ENCODE measurements at places on chromosomes 16 and 17.

DNA sequence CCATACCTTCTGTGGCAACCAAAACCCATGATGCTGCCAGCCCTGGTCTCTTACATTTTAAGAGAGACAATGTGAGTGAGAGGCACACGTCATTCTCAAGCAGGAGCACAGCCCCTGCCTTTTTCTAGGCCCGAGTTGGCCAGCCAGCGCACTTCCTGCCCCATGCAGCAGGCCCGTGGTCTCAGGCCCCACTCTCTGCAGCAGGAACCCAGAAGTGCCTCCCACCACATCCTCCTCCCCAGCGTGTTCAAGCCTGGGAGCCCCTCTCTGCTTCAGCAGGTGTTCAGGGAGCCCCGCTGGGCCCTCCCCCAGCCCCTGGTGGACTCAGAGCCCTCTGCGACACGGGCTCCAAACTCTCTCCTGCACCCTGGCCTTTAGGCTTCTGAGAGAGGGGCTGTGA, 30.5 kb downstream of the ITGAE start:
- no peak for DNase-seq

DNA sequence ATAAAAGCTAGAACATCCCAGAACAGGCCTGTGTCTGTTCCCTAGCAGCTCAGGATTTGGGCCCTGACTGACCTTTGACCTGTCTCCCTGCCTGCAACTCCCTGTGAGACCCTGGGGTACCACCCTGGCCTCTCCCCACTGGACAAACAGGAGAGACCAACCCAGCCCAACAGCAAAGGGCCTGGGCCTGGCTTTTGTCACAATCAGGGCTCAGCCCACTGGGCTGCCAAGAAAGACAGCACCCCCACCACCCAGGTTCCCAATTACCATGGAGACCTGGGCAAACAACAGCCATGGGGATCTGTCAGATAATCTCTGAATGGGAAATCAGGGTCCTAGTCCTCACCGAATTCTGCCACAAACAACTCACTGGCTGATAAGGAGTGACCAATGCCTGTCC, 11.1 kb downstream of the PLLP start:
- no peak for DNase-seq

DNA sequence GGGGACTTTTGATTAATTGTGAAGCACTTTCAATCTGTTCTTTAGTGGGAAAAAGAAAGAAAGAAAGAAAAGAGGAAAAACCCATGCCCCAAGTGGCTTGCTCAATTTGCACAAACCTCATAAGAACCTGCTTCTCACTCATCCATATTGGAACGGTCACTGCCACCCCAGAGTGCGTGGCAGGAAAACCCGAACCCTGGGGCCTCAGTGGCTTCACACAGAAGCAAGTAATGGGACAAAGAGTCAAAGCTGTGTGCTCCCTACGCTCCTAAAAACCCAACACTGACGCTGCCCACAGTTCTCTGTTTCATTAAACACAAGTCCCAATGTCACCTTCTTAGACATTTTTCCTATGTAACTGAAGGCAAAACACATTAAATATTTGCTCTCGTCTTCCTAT, 1.2 kb downstream of the SLC6A4 start:
- no peak for DNase-seq

- DNase-seq, result peak; percentile 98
Observed at GRCh38 chr17:74776044-74776962, at the start of gene NAT9. TSS of gene NAT9 (minus strand) at chr17:74776345. CDS start at chr17:74775698, 647 bp downstream.

Measured in MG63 (cell line).